ENCODE measurements at places on chromosomes 3 and 15.

DNA sequence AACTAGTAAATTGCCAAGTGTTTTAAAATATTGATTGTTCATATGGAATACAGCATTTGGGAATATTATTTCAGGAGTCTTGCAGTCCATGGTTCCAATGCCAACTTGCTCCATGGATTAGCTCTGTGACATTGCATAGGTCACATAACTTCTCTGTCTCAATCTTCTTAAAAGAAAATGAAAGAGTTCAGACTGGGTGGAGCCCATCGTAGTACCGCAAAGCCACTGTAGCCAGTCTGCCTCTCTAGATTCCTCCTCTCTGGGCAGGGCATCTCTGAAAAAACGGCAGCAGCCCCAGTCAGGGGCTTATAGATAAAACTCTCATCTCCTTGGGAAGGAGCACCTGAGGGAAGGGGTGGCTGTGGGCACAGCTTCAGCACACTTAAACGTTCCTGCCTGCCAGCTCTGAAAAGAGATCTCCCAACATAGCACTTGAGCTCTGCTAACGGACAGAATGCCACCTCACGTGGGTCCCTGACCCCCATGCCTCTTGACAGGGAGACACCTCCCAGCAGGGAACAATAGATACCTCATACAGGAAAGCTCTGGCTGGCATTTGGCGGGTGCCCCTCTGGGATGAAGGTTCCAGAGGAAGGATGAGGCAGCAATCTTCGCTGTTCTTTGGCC, 168.8 kb upstream of the CNTN4 start:
- no peak for DNase-seq

- no peak for DNase-seq
These were observed 554.5 kb downstream of the ZIC1 start for GRCh38 chr3:147963711-147964110.

DNA sequence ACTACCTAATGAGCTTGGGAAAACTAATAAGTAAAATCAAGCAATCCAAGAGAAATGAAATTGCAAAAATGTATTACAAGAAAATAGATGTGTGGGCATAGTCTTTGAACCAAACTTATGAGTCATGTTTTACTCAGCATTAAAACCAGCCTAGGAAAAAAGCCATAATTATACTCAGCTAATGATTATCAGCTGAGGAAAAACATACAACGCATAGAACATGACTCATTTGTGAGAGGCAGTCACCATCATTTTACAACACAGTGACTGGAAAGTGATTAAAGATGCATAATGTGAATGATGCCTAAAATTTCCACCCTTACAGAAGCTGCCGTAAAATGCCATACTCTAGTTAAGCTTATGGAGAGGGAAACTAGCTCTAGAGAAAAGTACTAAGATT, 238.0 kb upstream of the EOMES start:
- DNase-seq, result no peak

GRCh38 chr3:11312166-11312565, 40.0 kb downstream of the ATG7 start:
- no peak for DNase-seq

DNA sequence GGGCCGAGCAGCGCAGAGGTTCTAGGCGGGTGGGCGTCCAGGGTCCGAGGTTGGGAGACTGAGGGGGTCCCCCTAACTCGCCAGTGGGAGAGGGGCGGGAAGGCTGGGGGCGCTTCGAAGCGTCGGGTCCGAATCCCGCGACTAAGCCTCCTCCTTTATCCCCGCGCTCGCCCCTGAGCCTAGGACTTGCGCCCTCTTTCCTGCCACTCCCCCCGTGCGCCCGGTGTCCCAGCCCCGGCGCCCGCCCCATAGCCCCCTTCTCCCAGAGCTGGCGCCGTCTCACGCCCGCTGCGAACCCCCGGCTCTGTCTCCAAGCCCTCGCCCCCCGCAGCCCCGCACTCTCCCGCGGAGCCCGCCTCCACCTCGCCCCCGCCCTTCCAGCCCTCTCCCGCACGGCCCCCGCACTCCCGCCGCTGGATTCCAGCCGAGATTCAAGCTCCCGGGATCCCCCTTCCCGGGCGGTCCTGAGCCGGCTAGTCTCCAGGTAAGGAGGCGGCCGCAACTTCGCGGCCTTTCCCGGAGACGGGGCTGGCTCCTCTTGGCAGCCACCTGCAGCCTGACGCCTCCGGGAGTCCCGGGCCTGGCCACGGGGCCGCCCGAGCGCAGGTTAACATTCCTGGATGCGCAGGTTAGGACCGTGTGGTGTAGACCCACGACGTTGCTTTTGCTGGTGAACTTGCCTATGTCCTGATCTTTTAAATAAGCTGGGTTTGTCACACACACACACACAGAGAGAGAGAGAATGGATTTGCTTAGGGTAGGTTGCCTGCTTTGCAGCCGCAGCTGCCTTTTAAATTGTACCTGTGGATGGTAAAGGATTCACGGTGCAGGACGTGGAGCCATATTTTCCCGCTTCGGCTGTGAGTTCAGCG, 563 bp downstream of the PXYLP1 start:
- no peak for DNase-seq

GRCh38 chr3:138210528-138210927, 23.4 kb downstream of the ARMC8 start:
- no peak for DNase-seq

DNA sequence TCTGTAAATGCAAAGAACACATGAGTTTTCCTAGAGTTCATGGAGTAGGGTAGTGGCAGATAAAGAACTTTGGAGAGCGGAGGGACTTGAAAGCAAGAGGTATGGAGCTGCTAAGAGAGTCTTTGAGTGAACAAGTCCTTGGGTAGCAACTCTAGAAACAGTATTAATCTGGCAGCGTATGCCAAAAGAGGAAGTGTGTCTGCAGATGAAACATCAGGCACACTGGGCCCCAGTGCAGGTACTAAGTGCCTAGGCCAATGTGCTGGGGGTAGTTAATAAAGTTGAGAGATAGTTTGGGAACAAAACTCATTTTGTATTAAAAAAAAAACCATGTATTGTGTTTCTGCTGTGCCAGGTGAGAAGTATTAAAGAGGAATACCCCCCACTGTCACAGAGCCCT, 223.0 kb upstream of the STRIT1 start:
- no peak for DNase-seq

GRCh38 chr3:16060358-16060852, 114.1 kb upstream of the GALNT15 start:
- no peak for DNase-seq

DNA sequence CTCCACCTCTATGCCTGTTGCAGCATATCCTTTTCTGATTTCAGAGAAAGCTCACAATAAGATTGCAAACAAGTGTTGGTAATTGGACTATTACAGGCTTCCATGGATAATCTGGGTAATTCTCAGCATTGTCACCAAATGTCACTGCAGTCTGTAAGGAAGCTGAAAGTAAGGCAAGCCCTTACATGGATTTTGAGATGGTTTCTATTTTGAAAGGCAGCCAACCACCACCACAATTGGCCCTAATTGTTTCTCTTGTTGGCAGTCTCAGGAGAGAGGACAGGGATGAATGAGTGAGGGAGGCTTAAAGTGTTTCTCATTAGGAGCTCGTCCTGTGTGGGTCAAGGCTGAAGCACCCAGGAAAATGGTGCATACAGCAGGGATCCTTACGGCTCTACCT, 879.9 kb downstream of the TUSC7 start:
- no peak for DNase-seq

- DNase-seq, result no peak
These were observed 144.3 kb downstream of the ERC2 start for GRCh38 chr3:56323986-56324420.

DNA sequence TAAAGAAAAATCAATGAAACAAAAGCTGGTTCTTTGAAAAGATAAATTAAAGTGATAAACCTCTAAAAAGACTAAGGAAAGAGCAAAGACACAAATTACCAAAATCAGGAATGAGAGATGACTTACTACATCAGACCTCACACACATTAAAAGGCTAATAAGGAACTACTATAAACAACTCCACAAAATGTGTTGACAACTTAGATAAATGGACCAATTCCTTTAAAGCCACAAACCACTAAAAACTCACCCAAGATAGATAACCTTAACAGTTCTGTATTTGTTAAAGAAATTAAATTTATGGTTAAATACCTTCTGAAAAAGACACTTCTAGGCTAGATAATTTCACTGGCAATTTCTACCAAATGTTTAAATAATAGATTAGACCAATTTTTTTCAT, 170.4 kb downstream of the SMAD6 start:
- DNase-seq, result no peak

DNA sequence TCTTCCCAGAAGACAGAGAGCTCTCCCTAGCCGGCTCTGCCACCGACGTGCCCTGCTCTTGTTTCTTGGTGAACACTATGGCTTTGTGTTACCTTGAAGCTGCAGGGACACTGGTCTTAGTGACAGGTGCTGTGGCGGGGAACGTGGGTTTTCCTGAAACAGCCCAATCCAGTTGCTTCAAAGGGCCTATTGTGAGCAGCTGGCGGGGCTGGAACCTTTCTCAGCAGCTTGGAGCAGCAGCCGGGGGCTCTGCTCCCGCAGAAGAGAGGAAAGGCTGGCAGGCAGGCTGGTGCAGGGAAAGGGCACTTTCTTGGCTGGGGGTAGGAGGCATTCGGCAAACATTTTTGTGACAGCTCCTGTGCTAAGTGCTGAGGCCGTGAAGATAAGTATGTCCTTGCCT, 12.8 kb downstream of the MYZAP start:
- no peak for DNase-seq

DNA sequence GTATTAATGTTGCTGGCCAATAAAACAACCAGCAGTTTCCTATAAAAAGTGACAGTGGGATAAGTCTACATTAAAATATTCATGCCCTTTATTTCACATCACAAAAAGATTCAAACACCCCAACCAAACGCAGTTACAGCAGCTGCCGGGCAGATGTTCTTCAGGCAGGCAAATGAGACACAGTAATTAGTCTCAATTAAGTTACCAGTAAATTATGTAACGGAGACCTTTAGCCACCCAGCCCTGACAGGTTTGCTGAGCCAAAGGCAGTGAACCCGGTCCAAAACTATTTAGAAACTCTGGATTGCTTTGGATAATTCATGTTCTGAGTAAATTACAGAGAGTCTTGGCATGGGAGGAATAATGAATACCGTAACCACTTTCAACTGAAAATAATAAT, 289.2 kb upstream of the LYSMD4 start:
- DNase-seq, result no peak

DNA sequence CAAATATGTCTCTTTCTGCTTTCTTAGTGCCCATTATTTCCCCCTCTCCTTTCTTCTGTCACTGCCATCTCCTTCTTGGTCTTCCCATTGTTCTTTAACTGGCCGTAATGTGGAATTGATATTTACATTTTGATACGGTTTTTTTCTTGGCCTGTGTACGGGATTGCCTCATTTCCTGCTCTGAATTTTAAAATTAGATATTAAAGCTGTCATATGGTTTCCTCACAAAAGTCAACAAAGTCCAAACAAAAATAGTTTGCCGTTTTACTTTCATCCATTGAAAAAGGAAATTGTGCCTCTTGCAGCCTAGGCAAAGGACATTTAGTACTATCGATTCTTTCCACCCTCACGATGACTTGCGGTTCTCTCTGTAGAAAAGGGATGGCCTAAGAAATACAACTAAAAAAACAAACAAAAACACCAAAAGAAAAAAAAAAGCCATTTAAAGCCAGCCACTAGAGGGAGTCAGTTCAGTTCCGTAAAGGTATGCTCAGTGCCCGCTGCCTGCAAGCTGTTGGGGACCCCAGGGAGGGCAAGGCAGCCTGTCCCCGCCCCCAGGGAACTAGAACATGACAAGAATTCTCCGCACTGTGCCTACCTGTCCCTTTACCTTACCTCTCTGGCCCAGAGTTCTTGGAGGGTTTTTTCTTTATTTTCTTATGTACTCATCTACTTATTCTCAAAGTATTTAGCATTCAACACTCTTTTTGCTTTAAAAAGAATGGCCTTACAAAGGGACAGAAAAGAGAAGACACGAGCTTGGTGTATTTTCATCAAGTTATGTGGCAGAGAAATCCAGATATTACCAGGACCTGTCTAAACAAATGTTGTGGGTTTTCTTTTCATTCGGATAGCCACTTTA, 30.0 kb upstream of the NR2E3 start:
- DNase-seq, result no peak

DNA sequence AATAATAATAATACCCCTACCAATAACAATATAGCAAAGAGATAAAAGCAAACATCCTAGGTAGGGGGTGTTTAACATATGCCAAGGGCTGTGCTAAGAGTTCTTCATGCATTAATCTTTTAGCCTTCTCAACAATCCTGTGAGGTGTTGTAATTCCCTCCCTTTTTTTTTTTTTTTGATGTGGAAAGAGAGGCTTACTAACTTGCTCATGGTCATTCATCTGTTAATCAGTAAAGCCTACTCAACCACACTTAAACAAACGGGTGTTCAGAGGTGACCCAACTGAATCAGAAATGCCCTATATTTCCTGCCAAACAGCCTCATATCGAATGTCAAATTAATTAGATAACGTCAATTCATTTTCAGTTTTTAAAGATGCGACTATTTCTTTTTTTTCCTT, 232.1 kb downstream of the CTNNB1 start:
- DNase-seq, result no peak

GRCh38 chr15:79332824-79333510, 22.1 kb downstream of the TMED3 start:
- no peak for DNase-seq

GRCh38 chr3:40055361-40055760, 246.0 kb downstream of the MYRIP start:
- DNase-seq, result no peak

GRCh38 chr3:159114582-159114981, 312.7 kb downstream of the MFSD1 start:
- DNase-seq, result no peak

DNA sequence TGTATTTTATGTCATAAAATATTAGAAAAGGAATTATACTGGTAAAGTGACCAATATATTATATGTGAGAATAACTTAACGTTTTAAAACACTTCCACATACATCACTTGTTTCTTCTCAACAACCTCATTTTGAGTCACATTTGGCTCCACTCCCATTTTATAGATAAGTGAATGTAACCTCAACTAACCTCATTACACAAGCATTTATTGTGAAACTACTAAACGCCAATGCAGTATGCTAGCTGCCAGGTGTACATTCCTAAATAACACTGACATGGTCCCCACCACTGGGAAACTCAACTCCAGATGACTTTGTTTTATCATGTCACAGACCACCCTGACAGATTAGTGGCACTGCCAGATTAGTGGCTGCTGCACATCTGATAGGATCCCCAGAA, 249.7 kb upstream of the CNTN4 start:
- no peak for DNase-seq

DNA sequence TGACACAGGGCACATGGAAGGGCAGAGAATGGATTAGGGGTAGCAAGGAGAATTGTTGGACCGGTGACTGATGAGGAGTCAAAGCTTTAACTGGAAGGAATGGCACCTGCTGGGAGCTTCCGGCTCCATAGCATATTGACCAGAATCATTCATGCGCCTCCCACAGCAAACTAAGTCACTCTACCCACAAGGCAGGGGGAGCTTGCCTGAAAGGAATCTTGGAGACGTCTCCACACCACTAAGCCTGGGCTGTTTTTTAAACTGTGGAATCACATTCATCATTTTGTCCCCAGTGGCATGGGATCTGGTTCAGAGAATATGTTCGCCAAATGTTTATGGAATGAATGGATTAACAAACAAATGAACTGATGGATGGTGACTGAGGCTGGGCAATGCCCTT, 57.0 kb upstream of the ITGA11 start:
- no peak for DNase-seq

Measured in GF-D8 (cell line).